Vagina (tissue), 2 donors: ENCODE measurements at places on chromosomes 7 and 10.

DNA sequence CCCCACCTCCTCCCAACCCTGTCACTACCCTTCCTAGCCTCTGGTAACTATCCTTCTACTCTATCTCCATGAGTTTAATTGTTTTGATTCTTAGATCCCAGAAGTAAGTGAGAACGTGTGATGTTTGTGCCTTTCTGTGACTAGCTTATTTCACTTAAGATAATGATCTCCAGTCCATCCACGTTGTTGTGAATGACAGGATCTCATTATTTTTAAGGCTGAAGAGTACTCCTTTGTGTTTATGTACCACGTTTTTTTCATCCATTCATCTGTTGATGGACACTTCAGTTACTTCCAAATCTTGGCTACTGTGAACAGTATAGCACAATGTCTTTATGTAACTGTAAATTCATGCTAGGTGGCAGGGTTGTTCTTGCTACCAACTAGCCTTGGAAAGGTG lies 461.6 kb downstream of the PLXDC2 start:
- no peaks in the 10 kb centered on the region for H3K4me1 ChIP-seq
- DNase-seq = no peak
- no peaks in the 10 kb centered on the region for H3K27me3 ChIP-seq
- H3K27ac ChIP-seq = no peak overlapping the region
- no peak overlapping the region for H3K4me3 ChIP-seq

DNA sequence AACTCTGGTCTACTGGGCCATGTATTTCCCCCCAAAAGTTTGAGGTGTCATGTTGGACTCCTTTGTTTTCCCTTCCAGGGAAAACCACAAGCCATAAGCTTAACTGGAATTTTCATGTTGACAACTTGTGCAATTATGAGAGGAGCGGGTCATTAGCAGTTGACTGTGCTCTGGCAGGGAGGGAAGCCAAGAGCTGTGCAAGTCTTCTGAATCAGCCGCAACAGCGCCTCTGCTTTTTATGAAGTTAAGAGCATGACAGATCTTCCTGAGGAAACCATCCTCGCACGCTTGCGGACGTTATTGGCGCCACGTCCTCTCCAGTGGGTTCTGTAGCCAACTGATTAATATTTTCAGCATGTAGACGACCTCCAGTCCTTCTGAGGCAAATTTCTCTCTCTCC lies 148.7 kb upstream of the MKI67 start:
- no peaks in the 10 kb centered on the region for H3K36me3 ChIP-seq
- H3K4me1 ChIP-seq = no peaks in the 10 kb centered on the region
- H3K4me3 ChIP-seq = no peak overlapping the region
- DNase-seq = no peak

GRCh38 chr10:78745441-78745840 lies 323.3 kb upstream of the ZMIZ1 start:
- H3K27me3 ChIP-seq = no peaks in the 10 kb centered on the region
- DNase-seq = no peak
- peaks cover 33% of the 10 kb centered on the region for H3K4me1 ChIP-seq
- no peaks in the 10 kb centered on the region for H3K36me3 ChIP-seq

- H3K27me3 ChIP-seq = no peaks in the 10 kb centered on the region
- H3K27ac ChIP-seq = no peak overlapping the region
- no peak overlapping the region for H3K4me3 ChIP-seq
- H3K36me3 ChIP-seq = peaks cover 9% of the 10 kb centered on the region
Measured at GRCh38 chr10:21670391-21670790, 136.4 kb downstream of the MLLT10 start.

DNA sequence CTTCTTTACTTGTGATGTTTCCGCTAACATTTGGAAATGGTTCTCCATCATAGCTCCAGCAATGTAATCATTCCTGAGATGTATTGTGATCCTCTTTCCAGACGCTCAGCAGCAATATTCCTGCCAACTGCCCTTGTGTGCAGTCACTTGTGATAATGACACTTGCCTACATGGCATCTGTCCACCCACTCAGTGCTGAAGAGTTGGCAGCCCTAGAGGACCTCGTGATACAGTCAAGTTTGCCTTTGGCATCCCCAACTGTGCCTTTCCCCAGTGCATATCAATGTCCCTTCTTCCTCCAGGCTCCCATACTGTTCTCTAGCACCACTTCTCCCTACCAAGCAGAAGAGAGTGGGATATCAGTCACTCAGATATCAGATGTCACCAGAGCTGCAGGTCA lies 64.9 kb downstream of the MYOF start:
- no peak overlapping the region for H3K27ac ChIP-seq
- DNase-seq = no peak
- H3K4me3 ChIP-seq = no peak overlapping the region

DNA sequence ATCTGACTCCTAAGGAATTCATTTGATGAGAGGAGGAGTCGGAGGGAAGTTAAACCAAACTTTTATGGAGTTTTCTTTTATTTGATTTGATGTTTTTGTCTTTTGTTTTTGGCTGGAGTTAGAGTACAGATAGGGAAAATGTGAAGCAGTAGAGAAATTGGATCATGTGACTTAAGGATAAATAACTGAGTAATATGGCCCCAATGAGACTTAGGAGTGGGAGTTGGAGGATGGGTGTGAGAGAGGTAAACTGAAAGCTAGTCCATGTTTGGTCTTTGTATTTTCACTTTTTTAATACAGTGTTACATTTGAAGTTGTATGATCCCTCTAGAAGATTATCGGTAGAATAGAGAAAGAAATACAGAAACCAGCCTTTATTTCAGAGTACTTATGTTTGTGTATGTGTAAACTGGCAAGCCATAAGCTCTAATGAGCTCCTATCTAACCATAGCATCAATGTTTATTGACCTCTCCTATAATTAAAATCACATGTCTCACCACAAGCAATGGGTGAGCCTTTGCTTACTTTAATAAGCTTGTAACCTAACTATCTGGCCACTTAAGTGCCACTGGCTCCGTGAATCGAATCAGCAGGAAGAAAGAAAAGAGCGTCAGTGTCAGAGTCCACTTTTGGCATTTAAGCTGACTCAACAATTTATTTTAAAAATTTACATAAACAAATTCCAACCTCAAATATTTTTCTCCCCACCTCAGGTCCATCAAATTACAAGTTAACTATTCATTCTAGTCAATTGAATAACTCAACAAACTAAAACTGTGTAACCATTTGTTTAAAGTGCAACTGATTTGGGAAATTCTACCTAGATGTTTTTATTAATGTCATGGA lies 113.8 kb downstream of the EPDR1 start:
- H3K27ac ChIP-seq = peak overlapping the region; percentile 31
- no peak for DNase-seq
- H3K27me3 ChIP-seq = no peaks in the 10 kb centered on the region
- H3K4me3 ChIP-seq = no peak overlapping the region
- H3K4me1 ChIP-seq = no peaks in the 10 kb centered on the region
- H3K36me3 ChIP-seq = no peaks in the 10 kb centered on the region

DNA sequence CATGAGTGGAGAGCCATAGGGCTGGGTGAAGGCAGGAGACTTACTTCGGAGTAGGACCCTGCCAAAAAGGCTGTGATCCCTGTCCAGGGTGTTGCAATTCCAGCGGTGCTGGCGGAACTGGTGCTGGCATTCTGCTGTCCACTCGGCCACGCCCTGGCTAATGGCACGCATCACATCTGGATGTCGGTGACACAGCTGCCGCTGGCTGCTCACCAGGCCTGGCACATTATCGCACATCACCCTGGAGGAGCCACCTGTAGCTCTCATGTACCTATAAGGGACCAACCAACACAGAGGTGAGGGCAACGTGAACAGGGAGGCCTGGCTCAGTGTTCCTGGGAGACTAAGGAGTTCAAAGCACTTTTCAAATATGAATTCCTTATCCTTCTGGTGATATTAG lies 2.3 kb downstream of the WNT2 start:
- no peak overlapping the region for H3K27ac ChIP-seq
- no peaks in the 10 kb centered on the region for H3K27me3 ChIP-seq
- H3K4me1 ChIP-seq = peaks cover 28% of the 10 kb centered on the region

DNA sequence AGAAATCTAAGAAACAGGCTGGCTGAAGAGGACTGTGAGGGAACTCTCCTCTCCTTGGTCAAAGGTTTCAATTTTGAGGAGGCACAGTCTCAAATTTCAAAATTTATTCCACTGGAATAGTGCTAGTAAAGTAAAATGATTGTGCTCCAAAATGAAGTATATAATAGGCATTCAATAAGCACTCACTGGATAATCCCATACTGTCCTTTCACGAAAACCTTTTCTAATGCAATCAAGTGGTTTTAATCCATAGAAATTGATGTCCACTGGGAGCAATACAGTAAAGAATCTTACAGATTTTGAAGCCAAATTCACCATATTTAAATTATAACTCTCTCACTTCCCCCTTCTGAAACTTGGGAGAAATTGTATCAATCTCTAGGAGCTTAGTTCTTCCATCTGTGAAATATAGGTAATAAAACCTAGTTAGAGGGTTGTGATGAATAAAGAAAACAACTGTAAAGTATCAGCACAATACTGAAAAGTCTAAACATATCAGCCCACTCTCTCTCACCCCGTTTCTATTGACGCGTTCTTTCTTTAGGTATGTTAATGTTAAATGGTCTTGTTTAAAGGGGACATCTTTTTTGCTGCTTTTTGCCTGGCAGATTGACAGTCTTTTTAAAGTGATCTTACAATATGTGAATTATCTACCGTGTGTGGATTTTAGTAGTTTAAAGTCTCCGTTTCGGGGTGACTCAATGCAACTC lies 40.8 kb upstream of the LRRN3 start:
- H3K36me3 ChIP-seq = no peaks in the 10 kb centered on the region
- no peaks in the 10 kb centered on the region for H3K27me3 ChIP-seq
- DNase-seq = no peak
- no peak overlapping the region for H3K27ac ChIP-seq

- H3K27ac ChIP-seq = no peak overlapping the region
- H3K4me1 ChIP-seq = no peaks in the 10 kb centered on the region
- no peaks in the 10 kb centered on the region for H3K36me3 ChIP-seq
- H3K27me3 ChIP-seq = no peaks in the 10 kb centered on the region
- no peak for DNase-seq
- no peak overlapping the region for H3K4me3 ChIP-seq
Measured at GRCh38 chr10:29897999-29898716, 161.2 kb downstream of the JCAD start.

DNA sequence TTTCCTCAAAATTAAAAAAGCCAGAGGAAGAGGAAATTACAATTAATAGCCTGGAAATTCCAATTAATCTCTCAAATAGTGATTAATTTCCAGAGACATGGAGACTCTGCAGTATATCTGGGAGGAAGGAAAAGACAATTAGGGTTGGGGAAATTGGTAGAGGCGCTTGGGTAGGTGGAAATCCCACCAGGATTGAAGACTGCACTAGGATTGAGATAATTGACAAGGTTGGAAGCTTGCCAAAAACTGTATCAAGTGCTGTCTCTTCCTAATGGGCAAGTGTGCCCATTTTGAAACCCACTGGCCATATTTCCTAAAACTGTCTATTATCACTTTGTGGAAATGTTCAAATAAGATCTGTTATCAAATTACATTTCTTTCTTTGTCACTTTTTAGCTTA lies 21.6 kb downstream of the CHN2 start:
- no peak for DNase-seq
- H3K27me3 ChIP-seq = no peaks in the 10 kb centered on the region
- no peaks in the 10 kb centered on the region for H3K4me1 ChIP-seq
- no peak overlapping the region for H3K4me3 ChIP-seq
- no peak overlapping the region for H3K27ac ChIP-seq
- no peaks in the 10 kb centered on the region for H3K36me3 ChIP-seq

- peaks cover 5% of the 10 kb centered on the region for H3K4me1 ChIP-seq
- no peak overlapping the region for H3K4me3 ChIP-seq
- H3K27ac ChIP-seq = no peak overlapping the region
- H3K27me3 ChIP-seq = no peaks in the 10 kb centered on the region
- no peaks in the 10 kb centered on the region for H3K36me3 ChIP-seq
- DNase-seq = no peak
Measured at GRCh38 chr10:63456437-63457210, 9.2 kb downstream of the JMJD1C start.

DNA sequence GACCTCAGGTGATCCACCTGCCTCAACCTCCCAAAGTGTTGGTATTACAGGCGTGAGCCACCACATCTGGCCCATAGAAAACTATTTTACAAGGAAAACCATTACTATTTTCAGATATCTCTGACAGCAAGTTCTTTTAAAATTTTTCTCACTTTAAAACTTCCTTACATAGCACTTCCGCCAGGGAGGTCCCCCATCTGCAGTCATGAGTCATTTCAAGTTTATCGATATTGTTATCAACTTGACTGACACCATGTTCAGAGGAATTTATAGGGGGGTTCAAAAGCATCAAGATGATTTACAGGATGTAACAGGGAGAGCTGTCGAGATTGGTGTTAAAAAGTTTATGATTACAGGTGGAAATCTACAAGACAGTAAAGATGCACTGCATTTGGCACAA lies 88.8 kb downstream of the NRBF2 start:
- H3K36me3 ChIP-seq = no peaks in the 10 kb centered on the region
- H3K27me3 ChIP-seq = no peaks in the 10 kb centered on the region
- H3K4me1 ChIP-seq = peaks cover 16% of the 10 kb centered on the region

DNA sequence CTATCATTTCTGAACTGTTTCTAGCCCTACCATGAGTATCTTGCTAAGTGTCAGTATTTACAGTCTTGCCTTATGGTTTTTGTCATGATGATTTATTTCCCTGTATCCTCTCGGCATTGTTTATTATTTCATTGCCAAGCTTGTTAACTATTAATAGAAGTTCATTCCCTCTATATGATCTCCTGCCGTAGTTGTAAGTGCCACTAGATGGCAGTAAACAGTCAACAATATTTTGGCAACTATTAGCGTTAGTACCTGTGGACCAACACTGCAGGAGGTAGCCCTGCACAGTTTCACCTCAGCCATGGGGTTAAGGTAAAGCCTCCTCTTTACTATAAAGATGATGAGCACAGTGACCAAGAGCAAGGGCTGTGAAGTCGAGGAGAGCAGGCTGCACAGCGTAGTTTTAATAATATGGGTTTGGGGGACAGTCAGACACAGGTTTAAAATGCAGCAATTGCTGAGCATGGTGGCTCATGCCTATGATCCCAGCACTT lies 26.1 kb upstream of the CCNJ start:
- DNase-seq = no peak
- H3K4me1 ChIP-seq = peaks cover 4% of the 10 kb centered on the region

DNA sequence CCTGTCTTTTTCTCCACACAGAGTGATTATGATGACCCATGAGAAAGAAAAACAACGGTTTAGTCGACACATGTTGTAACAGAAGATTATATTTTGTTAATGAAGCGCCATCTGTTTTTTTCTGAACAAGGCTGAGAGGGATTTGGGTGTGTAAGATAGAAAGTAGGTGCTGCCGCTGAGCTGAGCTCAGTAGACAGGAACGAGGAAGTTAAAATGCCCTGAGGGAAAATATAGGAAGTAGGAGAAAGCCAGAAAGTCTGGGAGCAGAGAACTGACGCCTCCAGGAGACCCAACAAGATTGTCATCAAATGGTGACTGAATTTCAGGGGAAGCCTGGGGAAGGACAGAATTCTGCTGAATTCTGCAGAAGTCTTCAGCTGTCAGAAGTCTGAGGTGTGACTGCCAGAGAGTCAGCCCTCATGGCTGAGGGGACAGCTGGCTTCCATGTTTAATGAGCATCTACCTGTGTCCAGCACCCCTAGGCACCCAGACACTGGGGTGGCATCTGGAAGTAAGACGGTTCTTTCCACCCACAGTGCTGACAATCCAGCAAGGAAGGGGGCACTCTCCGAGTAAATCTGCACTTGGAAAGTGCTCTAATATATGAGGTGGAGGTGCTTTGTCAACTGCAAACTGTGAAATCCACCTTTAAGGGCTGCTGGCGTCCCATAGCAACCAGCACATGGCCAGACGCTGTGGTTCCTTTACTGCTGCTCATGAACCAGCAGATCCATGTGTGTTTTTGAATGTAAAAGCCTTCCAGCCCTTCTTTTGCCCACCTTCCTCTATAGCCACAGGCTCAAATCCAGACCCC lies 12.5 kb upstream of the TSPAN15 start:
- peaks cover 22% of the 10 kb centered on the region for H3K4me1 ChIP-seq
- no peak for DNase-seq
- H3K36me3 ChIP-seq = no peaks in the 10 kb centered on the region
- H3K27me3 ChIP-seq = no peaks in the 10 kb centered on the region
